ENCODE measurements at places on chromosomes 11 and 22.

GRCh38 chr11:117814766-117815261, 9.7 kb downstream of the FXYD2 start:
- peak; percentile 67 for DNase-seq

GRCh38 chr22:43880541-43880991, 11.2 kb downstream of the PNPLA5 start:
- no peak for DNase-seq

DNA sequence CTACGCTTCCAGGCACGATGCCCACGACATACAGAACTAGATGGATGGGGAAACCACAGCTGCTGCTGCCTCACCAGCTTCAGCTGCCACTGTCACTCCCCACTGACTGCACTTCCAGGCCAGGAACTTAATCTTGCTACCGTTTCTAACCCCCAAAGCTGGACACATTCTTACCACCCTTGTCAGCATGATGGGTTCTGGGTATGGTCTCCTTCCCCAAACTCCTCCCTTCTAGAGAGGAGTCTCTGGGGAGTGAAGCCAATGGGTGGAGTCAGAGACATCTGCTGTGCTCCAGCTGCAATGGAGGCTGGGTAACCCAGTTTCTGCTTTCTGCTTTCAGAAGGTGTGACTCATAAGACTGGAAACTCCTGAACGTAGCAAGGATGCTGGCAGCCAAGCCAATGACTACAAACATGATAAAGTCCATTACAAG, 87.0 kb upstream of the THY1 start:
- DNase-seq = no peak

GRCh38 chr22:36988075-36988832, 31.0 kb downstream of the TST start:
- DNase-seq = no peak

DNA sequence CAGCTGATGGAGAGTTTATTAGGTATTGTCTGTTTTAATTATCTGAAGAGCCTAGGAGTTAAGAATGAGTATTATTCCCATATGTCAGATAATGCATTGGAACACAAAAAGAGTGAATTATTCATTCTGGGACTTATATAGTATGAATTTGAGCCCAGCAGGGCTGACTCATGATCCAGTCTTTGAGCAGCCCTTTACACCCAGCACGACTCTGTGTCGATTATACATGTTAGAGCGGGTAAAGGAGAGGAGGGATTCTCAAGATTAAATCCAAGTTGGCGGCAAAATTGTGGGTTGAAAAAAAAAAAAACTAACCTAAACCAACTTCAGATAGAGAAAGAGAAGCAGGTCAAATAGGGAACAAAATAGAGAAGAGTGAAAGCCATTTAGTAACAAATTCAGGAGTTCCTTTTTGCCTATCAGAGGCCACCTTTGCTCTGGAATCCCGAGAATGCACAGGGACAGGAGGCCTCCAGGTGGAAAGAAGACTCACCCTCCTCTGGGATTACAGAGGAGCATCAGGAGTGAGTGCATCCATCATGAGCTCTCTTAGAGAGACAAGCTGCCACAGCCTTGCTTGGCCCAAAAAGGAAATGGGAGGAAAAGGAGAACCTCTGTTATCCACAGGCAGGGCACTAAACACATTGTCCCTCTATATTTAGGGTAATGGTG, 3.1 kb downstream of the MRGPRX1 start:
- DNase-seq = no peak

DNA sequence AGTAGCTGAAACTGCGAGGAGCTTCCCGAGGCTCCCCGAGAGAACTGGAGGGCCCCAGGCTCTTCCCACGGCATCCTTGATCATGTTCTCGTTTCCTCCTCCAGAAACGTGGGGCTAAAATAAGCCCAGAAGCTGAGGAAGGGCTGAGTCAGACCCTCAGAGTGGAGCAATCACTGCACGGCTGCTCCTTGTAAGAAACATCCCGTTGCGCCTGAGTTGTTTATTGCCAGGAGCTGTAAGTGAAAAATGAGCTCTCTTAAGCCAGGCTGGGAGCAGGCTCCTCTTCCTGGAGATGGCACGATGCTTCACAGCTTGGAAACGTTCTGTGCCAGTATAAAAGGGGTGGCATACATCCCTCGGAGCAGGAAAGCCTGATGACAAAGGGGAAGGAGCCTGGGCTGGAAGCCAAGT, 47.3 kb upstream of the SYN3 start:
- no peak for DNase-seq

- DNase-seq = no peak
Observed at GRCh38 chr11:57571606-57572005, 4.1 kb upstream of the UBE2L6 start.

DNA sequence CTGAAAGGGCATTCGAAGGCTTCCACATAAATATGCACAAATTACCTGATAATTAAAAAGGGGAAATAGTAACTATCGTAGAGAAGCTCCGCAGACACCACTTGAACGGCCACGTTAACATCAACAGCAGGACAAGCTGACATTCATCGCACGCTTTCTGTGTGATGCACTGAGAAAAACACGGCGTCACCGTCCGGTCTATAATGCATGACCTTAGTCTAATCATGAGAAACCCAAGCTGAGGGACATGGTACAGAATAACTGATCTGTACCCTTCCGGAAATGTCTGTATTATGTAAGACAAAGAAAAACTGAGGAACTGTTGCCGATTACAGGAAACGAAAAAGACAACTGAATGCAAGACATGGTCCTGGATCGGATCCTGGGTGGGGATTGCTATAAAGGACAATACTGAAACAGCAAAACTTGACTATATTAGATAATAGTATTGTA, 678 bp upstream of the RANGAP1 start:
- DNase-seq = peak; percentile 21

DNA sequence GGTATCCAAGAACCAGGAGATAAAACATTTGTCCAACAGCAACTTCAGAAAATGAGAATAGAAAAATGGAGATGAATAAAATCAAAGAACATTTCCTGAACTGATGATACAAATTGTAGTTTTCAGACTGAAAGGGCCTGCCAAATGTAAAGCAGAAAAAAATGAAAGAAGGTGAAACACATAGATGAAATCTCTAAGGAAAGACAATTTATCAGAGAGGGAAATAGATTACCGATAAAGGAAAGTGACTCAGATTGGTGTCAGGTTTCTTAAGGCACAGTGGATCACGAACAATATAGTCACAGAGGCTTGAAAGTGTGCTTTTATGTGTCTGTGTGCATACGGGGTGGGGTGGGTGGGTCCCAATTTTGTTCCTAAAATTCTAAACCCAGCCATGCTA, 4.1 kb upstream of the STT3A start:
- no peak for DNase-seq

GRCh38 chr22:30029512-30029911, 50.8 kb upstream of the HORMAD2 start:
- DNase-seq = no peak

DNA sequence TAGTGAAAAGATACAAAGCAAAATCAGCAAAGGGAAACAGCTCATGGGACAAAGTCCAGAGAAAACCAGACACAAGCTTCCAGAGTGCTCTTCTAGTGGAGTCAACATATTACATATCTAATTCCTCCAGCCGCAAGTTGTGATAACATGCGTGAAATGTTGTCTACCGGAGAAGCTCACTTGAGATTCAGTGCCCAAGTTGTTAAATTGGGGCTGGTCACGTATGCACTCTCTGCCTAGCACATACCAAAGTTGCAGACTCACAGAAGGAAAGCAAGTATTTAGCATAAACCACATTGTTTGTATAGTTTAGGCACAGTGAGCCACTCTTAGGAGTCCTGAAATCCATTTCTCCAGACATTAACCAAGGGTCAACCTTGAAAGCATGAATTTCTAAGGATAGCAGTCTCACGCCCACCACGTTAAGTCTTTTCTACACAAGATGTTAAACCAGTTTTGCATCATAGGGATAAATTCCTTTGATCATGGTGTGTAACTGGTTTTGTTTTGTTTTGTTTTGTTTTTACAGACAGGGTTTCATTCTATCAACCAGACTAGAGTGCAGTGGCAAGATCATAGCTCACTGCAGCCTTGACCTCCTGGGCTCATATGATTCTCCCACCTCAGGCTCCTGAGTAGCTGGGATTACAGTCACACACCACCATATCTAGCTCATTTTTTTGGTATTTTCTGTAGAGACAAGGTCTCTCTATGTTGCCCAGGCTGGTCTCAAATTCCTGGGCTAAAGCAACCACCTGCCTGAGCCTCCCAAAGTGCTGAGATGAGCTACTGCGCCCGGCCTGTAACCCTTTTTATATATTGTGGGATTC, 39.5 kb upstream of the EP300 start:
- DNase-seq = no peak

DNA sequence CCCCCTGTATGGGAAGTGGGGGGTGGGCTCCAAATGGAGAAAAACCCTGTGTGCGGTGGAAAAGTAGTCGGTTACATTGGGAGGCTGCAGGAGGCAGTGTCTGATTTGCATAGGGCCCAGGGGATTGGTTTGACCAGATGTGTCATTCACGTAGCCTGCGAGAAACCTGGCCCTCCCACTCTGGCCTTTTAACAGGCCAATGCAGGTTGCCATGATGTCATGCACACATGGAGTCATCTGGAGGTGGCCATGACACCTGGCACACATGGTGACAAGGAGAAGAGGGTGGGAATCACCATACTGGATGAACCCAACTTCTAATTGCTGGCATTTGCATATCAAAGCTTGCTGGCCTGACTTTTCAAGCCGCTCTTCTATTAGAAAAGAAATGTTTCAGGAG, 50.6 kb downstream of the FAM181B start:
- no peak for DNase-seq

GRCh38 chr11:40688369-40688768, 771.1 kb downstream of the LRRC4C start:
- DNase-seq = no peak

DNA sequence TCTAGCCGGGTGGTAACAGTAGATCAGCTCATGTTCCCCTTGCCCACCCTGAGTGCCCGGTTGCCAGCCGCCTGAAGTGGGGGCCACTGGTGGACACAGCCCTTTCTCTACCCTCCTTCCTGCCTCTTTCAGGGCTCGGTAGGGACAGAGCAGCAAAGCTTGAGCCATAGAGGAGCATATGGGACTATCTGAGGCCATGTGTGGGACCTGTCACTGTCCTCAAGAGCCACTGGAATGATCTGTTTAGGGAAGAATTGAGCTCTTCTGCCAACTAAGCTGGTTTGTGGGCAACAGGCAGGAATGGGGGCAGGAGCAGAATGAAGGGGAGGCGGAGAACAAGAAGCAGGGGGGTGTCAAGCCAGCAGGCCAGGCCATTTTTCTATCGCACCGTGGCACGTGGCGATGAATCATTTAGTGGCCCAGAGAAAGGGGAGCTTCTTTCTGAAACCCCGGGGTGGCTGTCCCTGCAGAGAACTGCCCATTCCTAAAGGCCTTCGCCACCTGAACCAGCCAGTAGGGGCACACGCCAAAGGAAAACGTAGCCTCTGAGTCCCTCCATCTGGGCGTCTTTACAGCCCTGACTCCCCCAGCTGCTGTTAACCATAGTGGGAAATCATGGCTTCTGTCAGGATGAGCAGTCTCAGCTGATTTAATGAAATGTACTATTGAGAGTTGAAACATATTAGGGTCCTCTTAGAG, 8.8 kb downstream of the ASPHD2 start:
- DNase-seq = no peak

DNA sequence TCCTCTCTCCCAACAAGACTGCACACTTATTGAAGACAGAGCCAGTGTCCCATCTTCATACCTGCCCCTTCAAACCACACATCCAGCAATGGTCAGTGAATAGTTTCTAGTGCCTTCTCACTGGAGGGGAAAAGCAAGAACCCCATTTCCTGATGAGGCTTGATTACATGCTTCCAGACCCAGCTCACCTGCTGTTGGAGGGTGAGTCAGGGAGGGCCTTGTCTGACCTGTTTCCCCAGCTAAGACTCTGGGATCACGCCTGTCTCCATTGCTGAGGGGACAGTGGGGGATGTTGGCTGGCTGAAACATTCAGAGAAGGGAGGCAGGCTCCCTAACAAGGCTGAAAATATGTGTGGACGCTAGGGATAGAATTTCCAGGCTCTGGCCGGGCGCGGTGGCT, 27.5 kb upstream of the ZDHHC13 start:
- no peak for DNase-seq

GRCh38 chr11:68311160-68312116, 953 bp upstream of the LRP5 start:
- no peak for DNase-seq

- no peak for DNase-seq
Observed at GRCh38 chr11:16925561-16926065, 88.6 kb downstream of the PLEKHA7 start.

- DNase-seq = no peak
Observed at GRCh38 chr11:27293515-27294417, 69.2 kb downstream of the CCDC34 start.

DNA sequence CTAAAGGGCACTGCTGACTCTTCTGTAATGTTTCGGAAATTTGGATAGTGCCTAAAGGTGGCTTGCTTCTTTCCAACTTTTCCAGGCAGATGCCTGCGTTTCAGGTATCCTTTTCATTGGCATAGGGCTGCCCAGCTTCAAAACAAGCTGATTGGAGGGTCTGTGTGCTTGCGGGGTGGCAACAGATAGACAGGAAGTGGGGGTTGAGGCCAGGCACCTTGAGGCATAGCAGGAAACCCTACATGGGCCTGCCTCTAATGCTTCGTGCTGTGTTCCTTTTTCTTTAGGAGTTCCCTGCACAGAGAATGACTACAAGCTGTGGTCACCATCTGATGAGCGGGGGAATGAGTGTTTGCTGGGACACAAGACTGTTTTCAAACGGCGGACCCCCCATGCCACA, 92.2 kb upstream of the SORL1-AS1 start:
- DNase-seq = no peak

DNA sequence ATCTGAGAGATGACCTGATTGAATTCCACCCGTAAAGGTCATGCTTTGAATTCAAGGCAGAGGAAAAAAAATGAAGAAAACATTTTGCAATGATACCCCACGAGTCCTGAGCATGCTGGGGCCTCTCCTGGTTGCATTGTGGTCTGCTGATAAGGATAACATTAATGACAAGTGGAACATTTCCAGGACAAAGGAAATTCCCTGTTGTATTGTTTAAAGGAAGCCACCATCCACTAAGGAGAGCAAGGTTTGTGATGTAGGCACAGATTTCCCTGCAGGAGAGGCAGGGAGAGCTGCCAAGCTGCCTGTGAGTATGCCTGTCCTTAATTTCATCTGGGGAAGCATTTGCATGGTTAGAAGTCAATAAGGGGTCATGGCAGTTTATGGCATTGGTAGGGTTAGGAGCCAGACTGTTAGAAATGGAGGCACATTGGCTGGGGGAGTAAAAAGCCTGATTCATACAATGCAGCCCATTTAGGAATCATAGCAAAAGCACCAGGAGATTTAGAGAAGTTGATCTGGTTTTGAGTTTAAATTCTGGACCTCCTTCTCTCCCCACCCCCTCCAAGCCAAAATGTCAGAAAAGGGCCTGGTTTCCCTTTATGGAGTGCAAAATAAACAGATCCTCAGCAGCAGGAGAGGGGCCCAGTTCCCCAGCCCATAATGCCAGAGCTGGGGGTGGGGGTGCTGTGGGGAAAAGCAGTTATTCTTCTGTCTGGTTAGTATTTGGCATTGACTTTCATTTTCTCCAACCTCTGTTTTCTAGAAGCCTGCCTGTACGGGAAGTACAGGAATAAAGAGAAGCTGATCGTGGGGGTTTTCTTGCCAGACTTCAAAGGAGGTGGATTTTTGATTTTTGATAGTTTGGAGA, 22.1 kb downstream of the FLI1 start:
- no peak for DNase-seq
